ENCODE measurements at places on chromosomes 2 and 18.

- DNase-seq: no peak
Observed at GRCh38 chr2:238846378-238846627, 1.6 kb upstream of the TWIST2 start.

GRCh38 chr18:60146220-60146960, 226.2 kb downstream of the MC4R start:
- DNase-seq: no peak

DNA sequence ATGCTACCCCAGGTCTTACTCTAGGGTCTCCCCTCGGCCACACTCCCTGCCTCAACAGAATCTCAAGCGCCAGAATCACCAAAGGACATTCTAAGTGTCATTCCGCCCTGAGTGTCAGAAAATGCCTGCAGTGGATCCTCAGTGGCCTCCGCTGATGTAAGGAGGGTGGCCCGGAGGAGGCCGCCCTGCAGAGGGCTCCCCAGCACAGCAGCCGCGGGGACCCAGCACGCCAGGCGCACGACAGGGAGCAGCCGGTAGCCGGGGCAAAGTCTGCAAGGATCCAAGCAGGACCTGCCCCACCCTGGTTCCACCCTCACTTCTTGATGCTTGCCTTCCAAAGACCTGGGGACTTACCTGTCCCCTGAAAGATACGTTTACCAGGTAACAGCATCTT, 54.2 kb upstream of the ID2 start:
- DNase-seq: peak; percentile 74

- DNase-seq: no peak
Observed at GRCh38 chr2:36307441-36307840, 48.1 kb upstream of the CRIM1 start.

DNA sequence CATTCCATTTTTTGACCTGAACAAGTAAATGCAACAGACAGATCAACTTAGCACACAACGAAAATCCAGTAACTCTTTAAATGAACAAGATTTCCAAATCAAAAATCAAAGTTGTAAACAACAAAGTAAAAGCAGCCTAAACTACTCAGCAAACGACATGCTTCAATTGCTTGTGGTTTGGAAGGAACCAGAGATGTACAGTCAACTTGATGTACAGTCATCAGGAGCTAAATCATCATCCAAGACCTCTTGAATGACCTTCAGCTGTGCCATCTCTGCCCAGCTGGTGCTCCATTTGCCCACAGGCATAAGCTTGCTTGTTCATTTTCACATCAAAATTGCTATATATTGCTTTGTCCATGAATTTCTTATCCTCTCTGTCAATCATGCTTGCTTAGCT, 109.8 kb downstream of the UPP2 start:
- no peak for DNase-seq

DNA sequence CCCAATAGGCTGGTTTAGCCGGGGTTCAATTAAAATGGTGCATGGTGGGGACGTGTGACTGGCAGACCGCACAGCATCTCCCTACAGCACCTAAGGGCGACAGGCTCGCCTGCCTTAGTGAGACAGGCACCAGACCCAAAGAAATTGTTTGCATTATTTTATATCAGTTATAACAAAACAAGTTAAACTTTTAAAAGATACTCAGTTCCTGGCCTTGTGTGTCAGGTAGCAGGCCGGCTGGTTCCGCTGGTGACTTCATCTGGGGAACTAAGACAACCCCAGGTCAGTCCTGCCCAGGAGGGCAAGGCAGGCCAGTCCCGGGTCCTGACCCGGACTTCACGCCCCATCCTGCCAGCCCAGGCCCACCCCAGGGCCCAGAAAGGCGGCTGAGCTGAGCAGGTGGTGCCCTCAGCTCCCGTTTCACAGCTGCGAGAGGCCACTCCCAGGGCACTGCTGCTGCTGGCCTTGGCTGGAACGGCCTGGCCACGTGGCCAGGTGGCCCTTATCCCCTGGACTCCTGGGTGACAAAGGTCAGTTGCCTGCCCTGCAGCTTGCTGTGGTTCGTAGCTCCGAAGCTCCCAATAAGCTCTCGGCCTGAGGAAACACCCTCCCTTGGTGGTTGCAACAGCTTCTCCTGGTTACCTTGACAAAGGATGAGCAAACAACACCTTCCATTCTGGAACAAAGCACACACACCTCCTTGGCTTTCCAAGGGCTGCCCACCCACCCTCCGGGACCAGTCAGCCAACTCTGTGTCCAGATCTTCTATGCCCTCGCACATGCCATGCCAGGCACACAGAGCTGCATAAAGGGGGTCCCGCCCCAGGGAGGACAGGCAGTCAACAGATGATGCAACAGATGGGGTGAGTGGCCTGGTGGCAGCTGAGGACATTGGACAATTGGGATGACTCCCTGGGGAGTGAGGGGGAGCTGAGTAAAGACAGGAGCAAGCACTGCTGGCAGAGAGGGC, 11.3 kb upstream of the AGXT start:
- DNase-seq: no peak

GRCh38 chr2:239619369-239619768, 218.5 kb upstream of the HDAC4 start:
- no peak for DNase-seq

DNA sequence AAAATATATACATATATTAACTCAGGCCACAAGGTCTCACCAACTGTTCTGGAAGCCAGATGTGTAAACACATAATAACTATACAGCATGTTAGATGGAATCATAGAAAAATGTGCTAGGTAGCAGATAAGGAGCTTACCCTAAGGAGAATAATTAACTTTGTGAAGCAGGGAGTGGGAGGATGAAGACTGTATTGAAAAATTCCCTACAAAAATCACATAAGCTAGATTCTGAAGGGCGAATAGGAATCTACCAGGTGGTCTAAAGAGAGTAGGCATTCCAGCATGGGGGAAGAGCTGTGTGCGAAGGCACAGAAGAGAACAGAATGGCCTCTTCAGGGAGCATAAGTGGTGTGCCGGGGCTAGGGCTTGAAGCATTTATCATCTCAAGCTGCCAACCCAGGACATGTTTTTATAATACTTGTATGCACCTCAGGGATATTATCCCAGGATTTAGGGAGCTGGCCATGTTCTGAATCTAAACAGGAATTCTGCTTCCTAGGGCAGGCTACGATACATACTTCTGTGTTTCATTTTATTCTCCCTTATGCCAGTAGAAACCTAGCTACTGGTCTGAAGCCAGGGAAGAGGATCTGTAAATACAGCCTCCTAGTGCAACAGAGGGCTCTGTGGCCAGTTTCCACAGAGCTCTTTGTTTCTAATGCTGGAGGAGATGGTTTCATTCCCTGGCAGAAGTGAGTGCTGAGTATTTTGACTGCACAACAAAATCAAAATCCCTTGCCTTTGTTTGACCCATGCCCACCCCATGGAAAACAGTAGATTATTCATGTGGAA, 56.7 kb downstream of the NEMP2 start:
- DNase-seq: no peak

DNA sequence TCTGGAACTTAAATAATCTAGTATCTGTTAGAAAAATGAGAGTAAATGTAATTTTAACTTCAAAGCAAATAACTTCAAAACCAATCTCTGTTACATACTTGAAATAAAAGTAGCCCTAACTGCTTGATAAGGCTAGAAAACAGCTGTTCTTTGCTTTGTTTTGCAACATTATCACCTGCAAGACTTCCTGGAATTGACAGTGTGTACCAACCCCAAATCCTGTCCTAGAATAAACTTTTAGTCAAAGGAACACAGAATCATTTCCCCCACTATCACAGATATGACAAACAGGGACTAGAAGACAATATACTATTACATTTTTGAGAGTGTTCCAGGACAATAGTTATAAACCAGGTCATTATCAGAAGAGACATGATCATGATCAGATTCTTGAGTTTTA, 105.3 kb upstream of the PGAP1 start:
- DNase-seq: no peak

GRCh38 chr18:13525381-13526029, 200.9 kb downstream of the FAM210A start:
- DNase-seq: no peak

GRCh38 chr2:177322801-177323261, 58.3 kb upstream of the NFE2L2 start:
- DNase-seq: no peak

GRCh38 chr2:17636257-17636656, 95.8 kb downstream of the VSNL1 start:
- no peak for DNase-seq

- DNase-seq: no peak
Observed at GRCh38 chr2:182818925-182819324, 47.5 kb downstream of the FRZB start.

DNA sequence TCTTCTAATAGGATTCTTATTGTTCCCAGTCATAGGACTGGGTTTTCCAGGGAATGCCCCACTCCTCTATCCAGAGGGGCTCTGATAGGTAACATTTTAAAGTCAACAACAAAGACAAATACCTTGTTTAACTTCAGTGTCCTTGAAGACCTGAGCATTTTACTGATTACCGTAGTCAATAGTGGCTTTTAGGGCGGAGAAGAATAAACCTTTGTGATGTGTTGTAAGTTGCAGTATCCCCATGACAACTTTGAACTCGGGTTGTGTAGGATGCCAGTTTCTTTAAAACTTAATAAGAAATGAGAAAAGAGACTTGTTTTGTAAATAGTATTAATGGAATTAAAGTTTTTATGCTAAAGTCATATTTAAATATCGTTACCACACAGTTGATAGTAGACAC, 6.0 kb downstream of the GATA6 start:
- no peak for DNase-seq

- DNase-seq: no peak
Observed at GRCh38 chr18:70158992-70159717, 46.3 kb downstream of the RTTN start.

GRCh38 chr2:230781130-230781797, 68.6 kb downstream of the CAB39 start:
- no peak for DNase-seq

- DNase-seq: peak; percentile 55
Observed at GRCh38 chr2:241862093-241862492, 3.4 kb upstream of the PDCD1 start.

Measured in posterior vena cava (tissue), 2 donors.